Stimulated activated CD8-positive, alpha-beta memory T cell treated with anti-CD3 and anti-CD28 coated beads, Interleukin-2, amount 100 ng/mL, for 48 hours (primary cell): ENCODE measurements at places on chromosomes 1 and 21.

DNA sequence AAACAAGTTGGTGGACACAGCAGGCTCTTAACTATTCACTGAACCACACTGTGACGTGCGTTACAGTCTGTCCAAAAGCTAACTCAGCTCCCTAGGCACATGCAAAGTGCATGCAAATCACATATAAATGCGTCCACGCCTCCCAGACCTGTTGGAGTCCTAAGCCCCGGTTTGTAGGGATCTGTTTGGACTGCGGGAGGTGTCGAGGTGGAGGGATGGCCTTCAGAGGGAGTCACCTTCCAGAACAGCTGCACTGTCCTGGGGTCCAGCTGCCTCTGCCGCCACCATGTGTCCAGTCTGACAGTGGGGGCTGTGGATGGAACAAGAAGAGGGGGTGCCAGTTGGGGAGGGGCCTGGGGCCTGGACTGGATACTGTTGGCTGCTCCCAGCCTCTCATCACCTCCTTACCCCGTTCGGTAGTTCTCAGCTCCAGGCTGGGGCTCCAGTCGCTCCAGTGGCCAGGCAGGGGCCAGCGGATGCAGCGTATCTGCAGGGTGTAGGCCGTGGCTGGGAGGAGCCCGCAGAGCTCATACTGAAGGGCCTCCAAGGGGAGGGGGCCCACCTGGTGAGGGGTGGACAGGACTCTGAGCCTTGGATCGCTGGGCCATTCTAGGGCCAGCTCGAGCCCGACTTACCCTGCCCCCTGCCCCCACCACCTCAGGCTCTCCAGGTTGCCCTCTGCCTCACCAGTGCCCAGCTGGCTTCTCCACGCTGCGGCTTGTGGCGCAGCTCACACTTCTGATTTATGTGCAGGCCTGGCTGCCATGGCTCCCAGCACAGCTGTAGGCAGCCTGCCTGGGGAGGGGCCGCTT, 7.9 kb upstream of the MRPS15 start:
- DNase-seq, result no peak

DNA sequence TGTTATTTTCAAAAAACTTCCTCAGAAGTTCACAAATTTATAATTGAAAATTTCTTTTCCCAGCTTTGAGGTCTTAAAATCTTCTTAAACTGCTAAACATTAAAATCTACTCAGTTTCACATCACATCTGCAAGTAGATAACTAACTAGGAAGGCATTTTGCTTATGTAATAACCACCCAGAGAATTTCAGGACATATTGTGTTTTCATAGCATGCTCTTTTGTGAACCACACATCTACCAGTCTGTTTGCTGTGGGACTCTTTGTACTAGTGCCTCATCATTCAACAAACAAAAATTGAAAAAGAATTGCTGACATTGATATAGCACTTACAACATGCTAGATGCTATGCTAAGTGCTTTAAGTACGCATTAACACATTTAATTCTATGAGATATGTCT, 31.6 kb upstream of the C1orf146 start:
- DNase-seq, result no peak

DNA sequence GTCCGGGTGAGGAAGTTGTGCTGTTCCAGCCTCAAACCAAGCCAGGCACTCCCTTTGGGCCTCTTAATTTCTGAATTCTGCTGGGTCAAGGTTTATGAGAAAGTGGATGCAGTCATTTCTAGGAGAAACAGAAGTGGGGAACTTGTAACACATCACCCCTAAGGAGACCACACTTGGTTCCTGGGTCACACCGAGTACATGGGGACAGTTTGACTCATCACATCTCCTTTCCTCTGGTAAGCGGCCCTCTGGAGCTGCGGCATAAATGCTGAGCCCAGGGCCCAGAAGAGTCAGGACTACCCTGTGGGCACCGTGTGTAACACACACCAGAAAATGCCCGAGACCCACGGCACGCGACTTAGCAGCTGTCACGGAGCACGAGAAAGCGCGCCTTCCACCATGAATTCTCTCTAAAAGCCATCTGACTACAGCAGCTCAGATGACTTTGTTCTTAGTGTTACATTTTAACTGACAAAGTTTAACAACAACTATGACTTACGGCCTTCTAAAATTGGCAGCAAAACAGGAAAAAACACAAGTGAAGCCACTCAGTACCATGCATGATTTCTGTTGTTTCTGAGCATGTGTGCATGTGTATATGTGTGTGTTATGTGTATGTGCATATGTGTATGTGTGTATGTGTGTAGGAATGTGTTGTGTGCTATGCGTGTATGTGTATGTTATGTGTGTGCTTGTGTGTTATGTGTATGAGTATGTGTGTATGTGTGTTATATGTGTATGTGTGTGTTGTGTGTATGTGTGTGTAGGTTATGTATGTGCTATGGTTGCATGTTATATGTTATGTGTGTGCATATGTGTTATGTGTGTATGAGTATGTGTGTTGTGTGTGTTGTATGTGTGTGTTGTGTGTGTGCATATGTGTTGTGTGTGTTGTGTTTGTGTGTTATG, 50.8 kb downstream of the TOMM20 start:
- DNase-seq, result peak; percentile 40

DNA sequence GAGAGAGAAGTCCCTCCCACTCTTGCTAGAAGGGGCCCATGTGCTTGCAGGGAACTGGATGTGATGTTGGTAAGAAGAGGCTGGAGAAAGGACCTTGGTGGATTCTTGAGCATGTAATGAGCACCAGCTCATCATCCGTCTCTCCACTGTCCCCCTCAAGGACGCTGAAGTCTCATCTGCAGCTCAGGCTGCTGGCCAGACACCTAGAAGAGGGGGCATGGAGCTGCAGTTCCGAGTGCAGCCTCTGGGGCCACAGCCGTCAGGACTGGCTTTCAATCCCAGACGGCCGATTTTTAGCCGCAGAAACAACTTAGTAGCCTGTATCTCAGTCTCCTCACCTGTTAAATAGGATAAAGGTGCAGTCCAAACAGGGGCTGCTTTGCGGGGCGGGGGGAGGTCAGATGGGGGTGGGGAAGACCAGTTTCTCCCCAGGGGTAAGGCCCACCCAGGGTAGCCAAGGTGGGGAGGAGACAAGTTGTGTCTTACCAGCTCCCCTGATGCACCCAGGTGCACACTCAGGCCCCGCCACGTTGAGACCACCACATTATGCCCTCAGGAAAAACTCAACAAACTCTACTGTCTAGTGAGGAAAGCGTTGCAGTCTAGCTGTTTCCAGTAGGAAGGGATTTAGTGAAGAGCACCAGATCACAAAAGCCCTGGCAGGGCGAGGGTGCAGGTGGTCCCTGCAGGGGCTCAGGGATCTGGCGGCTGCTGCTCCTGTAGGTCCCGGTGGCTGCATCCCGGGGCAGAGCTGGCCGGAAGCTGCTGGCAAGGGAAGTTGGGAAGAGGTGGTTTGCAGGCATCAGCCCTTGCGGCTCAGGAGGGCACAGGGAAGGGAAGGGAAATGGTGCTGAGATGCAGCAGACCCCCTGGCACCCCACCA, 29.5 kb downstream of the LDLRAP1 start:
- DNase-seq, result peak; percentile 46

GRCh38 chr1:107057197-107058133, 991 bp downstream of the PRMT6 start:
- DNase-seq, result peak; percentile 40
